ENCODE measurements at places on chromosomes 5 and 9. TPM values are rescaled to one million over a fixed set of nuclear protein-coding genes. Genes with fewer than 3 reads are reported as not detected.

- no peak overlapping the region for H3K27ac ChIP-seq
- no peak overlapping the region for H3K4me3 ChIP-seq
- no peak for DNase-seq
- peaks cover 8% of the 10 kb centered on the region for H3K4me1 ChIP-seq
Measured at GRCh38 chr5:66232706-66233445, 88.8 kb downstream of the SREK1 start.

DNA sequence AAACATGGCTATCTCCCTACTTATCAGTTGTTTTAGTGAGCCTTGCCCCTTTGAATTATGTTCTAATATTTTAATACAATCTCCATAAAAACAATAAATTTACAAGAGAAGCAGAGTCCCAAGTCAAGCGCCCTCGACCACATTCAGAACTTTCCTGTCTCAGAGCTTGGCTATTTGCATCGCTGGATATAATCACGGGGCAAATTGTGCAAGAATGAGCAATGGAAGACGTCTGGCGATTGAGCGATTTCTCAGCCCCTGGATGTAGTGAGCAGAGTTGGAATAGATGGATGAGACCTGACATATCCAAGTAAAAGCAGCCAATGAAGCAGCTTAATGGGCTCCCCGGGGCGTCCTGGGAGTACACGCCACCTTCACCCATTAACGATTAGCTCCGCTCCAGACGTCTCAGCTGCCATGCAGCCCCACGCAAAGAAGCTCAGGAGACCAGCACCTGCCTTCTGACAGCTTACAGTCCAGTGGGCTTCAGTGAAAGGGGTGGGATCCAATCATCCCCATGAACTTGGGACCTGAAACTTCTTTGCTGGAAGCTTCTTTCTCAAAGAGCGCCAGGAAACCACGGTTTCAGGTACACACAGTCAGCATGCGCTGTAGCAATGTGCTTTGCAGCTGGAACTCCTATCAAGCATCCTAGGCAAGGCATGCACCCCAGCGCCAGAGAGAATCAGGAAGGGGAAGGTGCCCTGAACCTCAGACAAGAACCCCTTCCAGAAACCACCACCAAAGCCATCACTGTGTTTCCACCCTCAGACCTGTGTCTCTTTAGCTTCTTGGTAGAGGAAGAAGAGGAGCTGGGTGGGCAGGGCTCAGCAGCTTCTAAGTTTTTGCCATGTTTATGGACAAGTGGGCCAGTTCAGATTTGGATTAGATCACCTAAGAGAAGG, 92.0 kb upstream of the IRX4 start:
- no peak for DNase-seq
- no peak overlapping the region for H3K27ac ChIP-seq
- H3K36me3 ChIP-seq, result no peaks in the 10 kb centered on the region
- no peak overlapping the region for H3K4me3 ChIP-seq
- H3K4me1 ChIP-seq, result no peaks in the 10 kb centered on the region

GRCh38 chr9:88950341-88951154, 40.7 kb upstream of the S1PR3 start:
- peaks cover 9% of the 10 kb centered on the region for H3K4me1 ChIP-seq
- H3K36me3 ChIP-seq, result no peaks in the 10 kb centered on the region
- no peaks in the 10 kb centered on the region for H3K27me3 ChIP-seq
- no peak overlapping the region for H3K27ac ChIP-seq
- DNase-seq, result no peak
- H3K4me3 ChIP-seq, result no peak overlapping the region

DNA sequence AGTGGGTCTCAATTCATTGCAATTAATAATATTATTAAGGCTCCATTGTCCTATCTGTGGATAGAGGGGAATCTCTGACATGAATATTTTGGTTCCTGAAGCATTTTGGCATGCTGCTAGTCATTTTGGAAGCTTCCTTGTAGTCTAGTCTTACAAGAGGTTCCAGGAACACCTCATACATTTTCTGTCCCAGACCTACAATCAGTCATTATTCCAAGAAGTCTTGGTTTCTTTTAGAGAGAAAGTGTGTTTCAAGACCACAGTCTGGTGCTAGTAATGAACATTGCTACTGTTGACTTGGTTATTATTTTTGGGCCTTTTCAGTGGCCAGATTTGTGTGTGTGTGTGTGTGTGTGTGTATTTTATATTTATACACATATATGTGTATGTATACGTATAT, 98.9 kb downstream of the ERCC6L2 start:
- DNase-seq, result no peak
- no peaks in the 10 kb centered on the region for H3K27me3 ChIP-seq
- no peak overlapping the region for H3K4me3 ChIP-seq
- no peaks in the 10 kb centered on the region for H3K36me3 ChIP-seq

DNA sequence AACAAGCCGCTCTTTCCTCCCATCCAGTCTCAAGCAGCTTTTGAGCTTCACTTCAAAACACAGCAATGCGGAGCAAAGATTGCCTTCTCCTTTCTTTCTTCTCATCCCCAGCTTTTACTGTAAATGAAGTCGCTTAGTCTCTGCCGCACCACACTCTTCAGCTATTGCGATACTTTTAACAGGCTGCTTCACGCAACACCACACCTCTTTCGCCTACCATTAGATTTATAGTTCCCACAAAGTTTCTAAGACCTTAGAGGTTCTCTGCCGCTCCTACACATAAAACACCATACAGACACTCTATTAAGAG, 711 bp downstream of the PGGT1B start:
- peak overlapping the region; percentile 88 for H3K4me3 ChIP-seq
- DNase-seq, result no peak
- H3K27me3 ChIP-seq, result no peaks in the 10 kb centered on the region

GRCh38 chr5:60387051-60387440, 312.9 kb downstream of the DEPDC1B start:
- no peak overlapping the region for H3K27ac ChIP-seq
- no peaks in the 10 kb centered on the region for H3K36me3 ChIP-seq
- DNase-seq, result no peak
- H3K4me3 ChIP-seq, result no peak overlapping the region

- H3K4me1 ChIP-seq, result peaks cover 63% of the 10 kb centered on the region
- H3K27me3 ChIP-seq, result no peaks in the 10 kb centered on the region
- H3K4me3 ChIP-seq, result peak overlapping the region; percentile 50
- H3K36me3 ChIP-seq, result peaks cover 14% of the 10 kb centered on the region
Measured at GRCh38 chr5:10701567-10702039, 59.4 kb downstream of the DAP start.

GRCh38 chr9:114957558-114957957, 27.2 kb upstream of the TNFSF8 start:
- peaks cover 80% of the 10 kb centered on the region for H3K27me3 ChIP-seq
- DNase-seq, result no peak
- no peak overlapping the region for H3K4me3 ChIP-seq
- H3K27ac ChIP-seq, result no peak overlapping the region
- no peaks in the 10 kb centered on the region for H3K4me1 ChIP-seq

The IFNA21 gene
- total RNA-seq, result not detected

The DMAC1 gene
- 38.7 TPM for total RNA-seq

The GRM6 gene
- total RNA-seq, result not detected

The NR5A1 gene
- not detected for total RNA-seq

Data from Calu3 (cell line).